SK-N-DZ (cell line): ENCODE measurements at places on chromosomes 2 and 18.

DNA sequence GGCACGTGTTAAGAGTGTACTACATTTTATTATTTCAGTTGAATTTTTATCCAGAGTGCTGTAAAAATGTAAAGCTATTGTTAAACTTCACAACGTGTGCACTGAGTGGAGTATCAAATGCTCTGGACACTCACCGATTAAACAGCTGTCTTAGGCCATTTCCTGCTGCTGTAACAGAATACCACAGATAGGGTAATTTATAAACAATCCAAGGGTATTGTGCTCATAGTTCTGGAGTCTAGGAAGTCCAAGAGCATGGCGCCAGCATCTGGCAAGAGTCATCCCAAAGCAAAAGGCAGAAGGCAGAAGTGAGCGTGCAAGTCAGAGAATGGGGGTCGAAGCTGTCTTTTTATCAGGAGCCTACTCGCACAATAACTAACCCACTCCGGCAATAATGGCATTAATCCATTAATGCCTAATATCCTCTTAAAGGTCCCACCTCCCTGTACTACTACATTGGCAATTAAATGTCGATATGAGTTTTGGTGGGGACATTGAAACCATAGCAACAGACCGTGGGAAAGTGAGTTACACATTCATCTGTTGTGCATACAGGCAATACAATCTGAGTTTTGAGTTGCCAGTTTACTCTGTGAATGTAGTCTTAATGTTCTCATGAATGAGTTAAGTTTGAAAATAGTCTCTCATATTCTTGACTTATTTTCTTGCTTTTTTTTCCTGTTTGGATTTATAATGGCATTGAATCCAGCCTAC lies 64.8 kb downstream of the ARMC9 start:
- no peak for DNase-seq

DNA sequence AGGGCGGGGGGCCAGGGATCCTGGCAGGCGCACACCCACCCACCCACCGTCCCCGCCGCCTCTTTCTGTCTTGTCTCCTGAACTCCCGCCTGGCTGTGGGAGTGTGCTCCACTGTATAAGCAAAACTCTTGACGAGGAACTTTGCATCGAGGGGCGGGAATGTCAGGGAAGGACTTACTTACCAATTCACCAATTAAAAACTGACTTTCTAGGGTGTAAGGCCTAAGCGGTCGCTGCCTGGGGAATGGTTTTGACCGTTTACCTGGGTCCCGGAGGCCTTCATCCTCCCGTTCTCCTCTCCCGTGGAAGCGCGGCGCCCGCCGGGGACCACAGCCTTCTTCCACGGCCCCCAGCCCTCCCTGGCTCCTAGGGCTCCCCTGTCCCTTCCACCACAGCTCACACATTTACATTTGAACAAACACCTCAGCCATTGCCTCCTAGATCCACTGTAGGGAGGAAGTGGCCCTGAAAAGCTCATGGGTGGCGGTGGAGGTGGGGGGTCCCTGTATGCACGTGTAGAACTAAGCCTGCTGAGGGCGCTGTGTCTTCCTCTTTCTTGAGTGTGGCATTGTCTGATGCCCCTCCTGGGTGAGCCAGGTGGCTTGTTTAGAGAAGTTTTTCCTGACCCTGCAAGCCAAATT lies 8.9 kb downstream of the ASIC4 start:
- no peak for DNase-seq

- no peak for DNase-seq
These were observed 27.3 kb upstream of the NFU1 start for GRCh38 chr2:69464575-69464974.

- DNase-seq: no peak
These were observed 123.7 kb upstream of the KLF7 start for GRCh38 chr2:207289295-207290018.

- no peak for DNase-seq
These were observed 52.1 kb upstream of the FOSL2 start for GRCh38 chr2:28340312-28341202.

DNA sequence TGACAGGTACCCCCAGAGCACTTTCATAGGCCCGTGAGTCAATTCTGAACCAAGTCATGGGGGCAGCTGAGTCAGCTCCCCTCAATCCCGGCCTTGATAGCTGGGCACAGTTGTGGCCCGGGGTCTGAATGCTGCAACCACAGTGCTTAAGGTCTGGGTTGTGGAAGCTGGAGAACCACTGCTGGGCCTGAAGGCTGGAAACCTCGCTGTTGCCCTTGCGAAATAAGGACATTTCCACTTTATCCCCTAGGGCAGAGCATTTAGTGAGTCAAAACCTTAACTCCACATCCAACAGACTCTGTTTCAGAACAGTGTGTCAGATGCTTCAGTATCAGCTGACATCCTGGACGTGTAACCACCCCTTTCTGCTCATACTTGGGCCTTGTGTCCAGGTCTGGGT lies 58.6 kb downstream of the SP110 start:
- no peak for DNase-seq

GRCh38 chr2:232567721-232568120 lies 17.2 kb downstream of the EIF4E2 start:
- no peak for DNase-seq

- DNase-seq: no peak
These were observed 105.7 kb upstream of the LINC00305 start for GRCh38 chr18:64254399-64255093.

DNA sequence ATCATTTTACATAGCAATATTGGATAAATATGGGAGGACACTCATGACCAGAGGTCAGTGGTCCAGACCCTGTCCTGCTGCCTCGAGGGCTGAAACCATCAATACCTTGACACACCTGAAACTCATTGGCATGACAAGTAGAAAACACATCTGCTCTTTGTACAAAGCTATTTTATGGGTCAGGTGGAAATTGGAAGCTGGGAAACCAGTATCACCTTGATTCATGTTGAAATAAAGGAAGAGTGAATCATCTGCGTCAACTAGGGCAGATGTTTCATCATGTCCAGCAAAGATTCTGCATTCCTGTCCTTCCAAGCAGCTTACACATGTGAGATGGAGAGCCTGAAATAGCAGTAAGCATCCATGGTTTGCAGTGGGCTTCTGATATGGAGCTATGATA lies 80.0 kb upstream of the ERBB4 start:
- DNase-seq: no peak

GRCh38 chr2:216606551-216607276 lies 26.5 kb upstream of the IGFBP2 start:
- peak; percentile 56 for DNase-seq
